ENCODE measurements at places on chromosomes 4 and X.

- no peak for DNase-seq
Observed at GRCh38 chr4:154471526-154472331, 19.9 kb downstream of the DCHS2 start.

DNA sequence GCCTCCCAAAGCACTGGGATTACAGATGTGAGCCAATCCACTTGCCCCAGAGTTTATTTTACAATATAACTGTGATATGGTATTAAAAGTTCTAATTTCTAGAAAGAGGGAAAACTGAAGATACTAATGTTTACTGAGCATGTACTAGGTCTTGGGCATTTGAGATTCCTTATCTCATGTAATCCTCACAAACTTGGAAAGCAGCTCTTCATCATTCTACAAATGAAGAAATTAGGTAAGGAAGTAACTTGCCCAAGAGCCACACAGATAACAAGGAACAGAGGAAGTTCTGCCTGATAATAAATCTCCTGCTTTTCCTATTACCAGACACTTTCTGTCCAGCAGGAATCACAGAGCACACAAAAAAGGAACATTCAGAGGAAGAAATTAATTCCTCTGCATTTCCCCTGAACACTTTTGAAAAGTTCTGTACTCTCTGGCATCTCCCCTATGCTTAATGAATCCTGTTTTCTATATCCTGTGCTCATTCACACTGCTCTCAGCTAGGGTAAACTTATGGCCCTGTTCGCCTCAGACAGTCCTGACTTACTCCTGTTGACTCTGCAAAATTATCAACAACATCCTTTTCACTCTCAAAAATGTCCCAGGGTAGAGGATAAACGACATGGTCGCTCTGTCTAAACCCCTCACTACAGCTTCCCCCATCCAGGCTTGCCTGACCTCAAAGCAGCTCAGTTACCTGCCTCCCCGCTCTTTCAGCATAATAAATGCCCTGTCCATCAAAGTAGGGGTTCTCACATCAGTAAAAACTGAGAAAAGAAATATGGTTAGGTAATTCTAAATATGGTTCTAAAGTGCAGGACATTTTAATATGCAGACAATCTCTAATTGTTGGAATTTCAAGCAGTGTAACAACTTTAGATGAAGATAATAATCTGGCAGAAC is 13.6 kb downstream of the SH3RF1 start:
- DNase-seq = no peak

- no peak for DNase-seq
Observed at GRCh38 chr4:3307891-3308575, 15.2 kb downstream of the RGS12 start.

GRCh38 chrX:10555846-10556245 is 64.5 kb downstream of the MID1 start:
- DNase-seq = no peak

DNA sequence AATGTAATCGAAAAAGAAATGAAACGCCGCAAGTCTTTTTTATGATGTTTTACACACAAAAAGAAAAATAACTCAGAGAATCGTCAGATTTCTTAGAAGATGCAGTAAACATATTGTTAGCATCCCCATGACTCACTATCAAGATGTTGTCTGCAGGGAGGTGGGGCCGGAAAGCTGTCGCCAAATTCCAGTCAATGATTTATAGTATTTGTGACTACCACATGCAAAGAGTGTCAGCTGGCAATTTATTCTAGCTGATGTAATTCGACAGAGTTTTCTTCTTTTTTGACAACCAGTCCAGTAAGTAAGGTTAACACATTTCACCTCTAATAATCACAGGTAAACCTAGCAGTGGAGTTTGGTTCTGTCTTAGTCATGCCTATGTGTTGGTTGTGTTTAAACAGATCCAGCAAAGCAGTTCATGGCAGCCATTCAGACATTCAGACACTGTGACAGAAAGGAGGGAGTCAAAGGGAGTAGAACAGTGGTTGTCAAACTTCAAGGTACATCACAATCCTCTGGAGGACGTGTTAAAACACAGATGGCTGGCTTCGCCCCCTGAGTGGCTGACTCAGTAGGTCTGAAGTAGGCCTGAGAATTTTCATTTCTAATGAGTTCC is 19.8 kb upstream of the PPP1R2C start:
- no peak for DNase-seq

All from activated CD8-positive, alpha-beta memory T cell treated with anti-CD3 and anti-CD28 coated beads, Interleukin-2, amount 50 U/mL, for 4 hours (primary cell).